ENCODE measurements at places on chromosomes 4 and X. TPM values are rescaled to one million over a fixed set of nuclear protein-coding genes. Genes with fewer than 3 reads are reported as not detected.

GRCh38 chr4:122702939-122703338, 29.6 kb upstream of the BBS12 start:
- peaks cover 83% of the 10 kb centered on the region for H3K4me1 ChIP-seq
- H3K27ac ChIP-seq = peak overlapping the region; percentile 55
- peaks cover 26% of the 10 kb centered on the region for H3K36me3 ChIP-seq
- DNase-seq = no peak
- peak overlapping the region; percentile 32 for H3K4me3 ChIP-seq

GRCh38 chrX:114906984-114907510, 110.4 kb downstream of the IL13RA2 start:
- no peak overlapping the region for H3K4me3 ChIP-seq
- no peaks in the 10 kb centered on the region for H3K27me3 ChIP-seq

DNA sequence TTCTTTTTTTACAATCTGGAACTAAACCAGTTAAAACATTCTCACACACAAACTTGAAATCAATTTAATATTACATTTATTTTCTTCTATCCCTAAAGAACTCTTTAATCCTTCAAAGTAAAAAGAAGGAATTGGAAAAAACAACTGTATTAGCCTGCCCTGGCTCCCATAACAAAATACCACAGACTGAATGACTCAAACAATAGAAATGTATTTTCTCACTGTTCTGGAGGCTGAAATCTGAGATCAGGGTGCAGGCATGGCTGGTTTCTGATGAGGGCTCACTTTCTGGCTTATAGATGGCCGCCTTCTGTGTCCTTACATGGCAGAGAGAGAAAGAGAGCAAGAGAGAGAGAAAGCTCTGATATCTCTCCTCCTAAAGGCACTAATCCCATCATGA, 149.4 kb downstream of the PDGFRA start:
- H3K4me1 ChIP-seq = no peaks in the 10 kb centered on the region
- DNase-seq = no peak
- no peaks in the 10 kb centered on the region for H3K27me3 ChIP-seq
- H3K27ac ChIP-seq = no peak overlapping the region
- no peaks in the 10 kb centered on the region for H3K36me3 ChIP-seq
- no peak overlapping the region for H3K4me3 ChIP-seq

DNA sequence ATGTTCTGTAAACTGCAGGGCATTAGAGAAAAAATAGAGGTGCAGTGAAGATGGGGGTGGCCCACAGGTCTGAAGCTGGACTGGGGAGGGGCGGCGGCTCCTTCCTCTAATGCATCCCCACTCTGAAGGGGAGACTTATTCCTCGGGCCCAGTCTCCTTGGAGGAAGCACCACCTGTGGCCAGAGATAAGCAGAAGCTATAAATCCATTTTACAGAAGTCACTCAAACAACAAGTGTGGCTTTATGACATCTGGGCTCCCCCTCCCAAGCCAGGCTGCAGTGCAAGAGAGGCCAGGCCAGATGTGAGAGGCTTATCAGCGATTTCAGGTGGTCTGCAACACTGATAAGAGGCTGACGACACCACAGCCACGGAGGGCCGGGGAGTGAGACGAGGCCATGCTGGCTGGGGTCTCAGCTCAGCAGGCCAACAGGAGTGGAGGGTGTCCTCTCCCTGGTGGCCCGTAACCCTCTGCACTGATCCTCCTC, 15.8 kb downstream of the CYTL1 start:
- no peak for DNase-seq
- no peaks in the 10 kb centered on the region for H3K36me3 ChIP-seq
- peaks cover 4% of the 10 kb centered on the region for H3K27me3 ChIP-seq
- no peak overlapping the region for H3K4me3 ChIP-seq
- no peaks in the 10 kb centered on the region for H3K4me1 ChIP-seq

DNA sequence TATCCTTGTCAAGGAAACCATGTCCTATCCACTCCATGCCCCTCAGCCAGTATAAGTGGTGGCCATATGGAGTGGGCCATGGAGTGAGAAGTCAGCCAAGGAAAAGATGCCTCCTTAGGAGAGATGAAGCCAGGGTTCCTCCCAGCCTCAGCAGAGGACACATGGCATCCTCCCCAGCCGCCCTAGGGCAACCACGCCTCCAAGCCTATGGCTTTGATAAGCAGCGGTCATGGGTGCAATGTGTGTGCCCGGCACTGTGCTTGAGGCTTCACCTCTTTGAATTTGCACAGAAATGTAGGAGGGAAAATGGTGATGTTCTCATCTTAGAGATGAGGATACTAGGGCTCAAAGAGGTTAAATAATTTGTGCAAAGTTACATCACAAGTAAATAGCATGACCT, 34.6 kb upstream of the TBC1D14 start:
- peaks cover 16% of the 10 kb centered on the region for H3K4me1 ChIP-seq
- H3K27ac ChIP-seq = no peak overlapping the region
- DNase-seq = no peak

GRCh38 chr4:78268597-78268996, 211.5 kb downstream of the FRAS1 start:
- H3K4me3 ChIP-seq = no peak overlapping the region
- H3K27ac ChIP-seq = no peak overlapping the region
- DNase-seq = no peak

DNA sequence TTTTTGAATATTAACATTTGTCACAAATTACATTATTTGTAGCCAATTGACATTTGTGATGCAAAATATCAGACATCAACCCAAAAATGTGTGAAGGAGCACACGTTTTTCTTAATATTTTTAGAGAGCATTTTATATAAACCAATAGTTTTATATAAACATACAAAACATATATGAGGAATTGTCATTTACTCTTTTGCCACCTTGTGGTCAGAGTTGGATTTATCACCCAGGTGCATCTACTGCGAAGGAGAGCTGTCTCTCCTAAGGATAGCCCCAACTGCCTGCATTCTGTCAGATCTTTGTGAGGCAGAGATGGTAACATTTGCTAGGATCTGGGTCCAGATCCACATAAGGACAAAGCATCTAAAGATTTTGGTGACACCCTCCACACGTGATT, 2.5 kb upstream of the USP27X start:
- H3K36me3 ChIP-seq = no peaks in the 10 kb centered on the region
- H3K4me1 ChIP-seq = peaks cover 15% of the 10 kb centered on the region
- no peak for DNase-seq
- peaks cover 1% of the 10 kb centered on the region for H3K27me3 ChIP-seq
- H3K4me3 ChIP-seq = peak overlapping the region; percentile 2

DNA sequence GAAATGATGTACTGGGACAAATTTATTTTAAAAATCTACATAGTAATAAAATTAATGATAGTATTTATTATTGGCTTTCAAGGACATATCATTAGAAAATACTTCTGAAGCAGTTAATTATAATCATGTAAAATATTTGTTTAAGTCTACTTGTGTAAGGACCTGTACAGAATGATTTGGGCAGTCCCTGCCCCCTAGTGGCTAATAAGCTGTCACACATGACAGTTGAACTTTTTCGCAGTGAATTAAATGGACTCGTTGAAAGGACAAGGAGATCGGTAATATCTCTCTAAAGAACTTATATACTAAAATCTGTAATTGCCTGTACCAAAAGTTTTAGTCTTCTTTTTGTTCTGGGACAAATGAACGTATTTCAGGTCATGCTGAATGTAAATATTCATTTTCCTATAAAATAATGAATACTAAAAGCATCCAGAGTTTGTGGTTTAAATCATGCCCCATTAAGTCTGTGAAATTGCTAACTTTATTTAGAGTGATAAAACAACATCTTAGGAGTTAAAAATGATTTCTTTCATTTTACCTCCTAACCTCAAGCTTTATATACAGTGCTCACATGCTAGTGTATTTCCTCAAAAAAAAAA, 13.6 kb downstream of the EXOC1 start:
- DNase-seq = no peak
- peaks cover 21% of the 10 kb centered on the region for H3K4me1 ChIP-seq
- H3K4me3 ChIP-seq = no peak overlapping the region
- H3K27me3 ChIP-seq = no peaks in the 10 kb centered on the region

Gene UGT2A1
- not detected for total RNA-seq
